Iris pigment epithelial cell (primary cell): ENCODE measurements at places on chromosomes 1 and 21.

DNA sequence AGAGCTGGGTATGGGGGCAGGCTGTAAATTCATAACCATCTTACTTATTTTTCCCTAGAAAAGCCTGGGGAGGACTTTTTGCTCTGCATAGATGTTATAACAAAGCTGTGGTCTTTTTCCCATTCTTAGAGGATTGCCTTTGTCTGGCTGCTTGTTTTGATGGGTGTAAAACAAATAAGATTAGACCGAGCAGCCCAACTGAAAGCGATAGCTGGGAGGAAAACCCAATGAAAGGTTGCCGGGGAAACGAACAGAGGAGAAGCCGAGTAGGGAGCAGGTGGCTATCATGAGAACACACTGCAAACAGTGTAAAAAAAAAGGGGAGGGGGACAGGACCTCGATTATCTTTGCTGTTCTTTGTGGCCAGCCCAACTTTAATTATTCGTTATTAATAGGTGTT, 1.9 kb downstream of the ELAVL4 start:
- DNase-seq, result no peak

GRCh38 chr1:219223496-219223895, 49.8 kb downstream of the LYPLAL1 start:
- DNase-seq, result no peak

GRCh38 chr1:87717157-87717670, 388.5 kb downstream of the LMO4 start:
- no peak for DNase-seq

GRCh38 chr1:111203681-111204200, 3.3 kb upstream of the DENND2D start:
- peak; percentile 56 for DNase-seq

GRCh38 chr1:228935198-228935663, 200.0 kb downstream of the RHOU start:
- DNase-seq, result no peak

- DNase-seq, result no peak
These were observed 28.3 kb upstream of the TNFRSF1B start for GRCh38 chr1:12138196-12139168.

- no peak for DNase-seq
These were observed 1193.9 kb downstream of the PLA2G4A start for GRCh38 chr1:188022661-188023060.

GRCh38 chr1:97331165-97331564, 589.7 kb downstream of the DPYD start:
- no peak for DNase-seq

GRCh38 chr1:61330571-61330970, 248.2 kb downstream of the NFIA start:
- no peak for DNase-seq

DNA sequence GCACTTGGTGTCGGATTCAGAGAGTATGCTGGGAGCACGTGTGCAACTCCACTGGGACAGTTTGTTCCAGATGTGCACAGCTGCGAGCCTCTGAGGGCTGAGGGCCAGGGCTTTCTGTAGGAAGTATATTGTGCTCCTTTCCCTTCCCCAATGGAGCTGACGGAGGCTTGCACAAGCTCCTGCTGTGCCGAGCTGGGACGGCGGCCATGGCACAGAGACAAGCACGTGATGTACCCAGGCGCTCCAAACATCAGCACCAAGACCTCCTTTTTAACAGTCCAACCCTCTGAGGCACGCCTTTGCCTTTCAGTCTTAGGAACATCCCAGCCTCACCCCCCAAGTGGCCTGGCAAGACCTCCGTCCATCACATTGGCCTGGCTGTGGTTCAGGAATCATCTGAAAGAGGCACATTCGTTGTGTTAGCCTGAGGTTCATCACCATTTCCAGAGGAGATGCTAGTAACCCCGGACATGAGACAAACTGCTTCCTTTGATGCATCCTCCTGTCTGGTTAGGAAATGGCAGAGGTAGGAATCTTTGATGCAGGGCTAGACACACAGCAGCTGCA, 339.2 kb upstream of the KAZN start:
- DNase-seq, result no peak

- no peak for DNase-seq
These were observed 139.2 kb downstream of the NTMT2 start for GRCh38 chr1:170284951-170285350.

- peak; percentile 62 for DNase-seq
These were observed 1.2 kb downstream of the FAM167B start for GRCh38 chr1:32247983-32248889.

GRCh38 chr1:17924578-17924977, 169.4 kb downstream of the ACTL8 start:
- no peak for DNase-seq

- DNase-seq, result no peak
These were observed 258.7 kb downstream of the AGBL4 start for GRCh38 chr1:49765034-49765433.

- no peak for DNase-seq
These were observed 7.3 kb upstream of the IFNGR2 start for GRCh38 chr21:33395891-33396331.

DNA sequence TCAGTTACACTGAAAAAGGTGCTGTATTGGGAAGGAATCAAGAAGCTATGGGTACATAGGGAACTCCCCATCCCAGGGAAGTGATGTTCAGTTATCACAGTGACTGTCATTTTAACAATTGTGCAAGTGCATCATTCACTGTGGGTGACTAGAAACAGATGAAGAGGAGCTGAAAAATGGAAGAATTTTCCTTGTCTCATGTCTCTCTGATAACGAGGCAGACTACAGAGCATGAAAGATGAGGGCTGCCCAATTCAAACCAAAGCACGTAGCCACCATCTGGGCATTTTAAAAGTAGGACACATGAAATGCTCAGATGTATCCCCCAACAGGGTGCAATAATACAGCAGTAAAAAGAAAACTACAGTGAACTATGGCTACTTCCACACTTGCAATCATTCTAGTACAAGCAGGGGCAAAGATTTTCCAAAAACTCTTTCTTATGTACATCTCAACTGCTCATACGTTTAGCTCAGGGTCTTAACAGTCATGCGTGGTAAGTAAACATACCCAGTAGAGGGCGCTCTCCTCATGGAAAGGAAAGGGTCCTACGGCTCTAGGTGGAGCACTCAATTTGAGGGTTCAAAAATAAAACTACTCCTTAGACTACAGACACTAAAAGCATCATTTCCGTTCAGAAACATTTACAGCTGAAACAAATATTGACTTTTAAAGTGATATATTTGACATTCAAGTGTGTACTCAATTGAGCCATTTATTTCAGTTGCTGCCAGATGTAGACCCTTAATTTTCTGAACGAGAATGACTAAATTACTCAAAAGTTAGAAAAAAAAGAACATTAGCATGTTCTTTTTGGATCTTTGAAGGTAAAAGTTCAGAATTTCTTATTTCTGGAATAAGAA, 143.2 kb downstream of the KCTD3 start:
- DNase-seq, result peak; percentile 52

DNA sequence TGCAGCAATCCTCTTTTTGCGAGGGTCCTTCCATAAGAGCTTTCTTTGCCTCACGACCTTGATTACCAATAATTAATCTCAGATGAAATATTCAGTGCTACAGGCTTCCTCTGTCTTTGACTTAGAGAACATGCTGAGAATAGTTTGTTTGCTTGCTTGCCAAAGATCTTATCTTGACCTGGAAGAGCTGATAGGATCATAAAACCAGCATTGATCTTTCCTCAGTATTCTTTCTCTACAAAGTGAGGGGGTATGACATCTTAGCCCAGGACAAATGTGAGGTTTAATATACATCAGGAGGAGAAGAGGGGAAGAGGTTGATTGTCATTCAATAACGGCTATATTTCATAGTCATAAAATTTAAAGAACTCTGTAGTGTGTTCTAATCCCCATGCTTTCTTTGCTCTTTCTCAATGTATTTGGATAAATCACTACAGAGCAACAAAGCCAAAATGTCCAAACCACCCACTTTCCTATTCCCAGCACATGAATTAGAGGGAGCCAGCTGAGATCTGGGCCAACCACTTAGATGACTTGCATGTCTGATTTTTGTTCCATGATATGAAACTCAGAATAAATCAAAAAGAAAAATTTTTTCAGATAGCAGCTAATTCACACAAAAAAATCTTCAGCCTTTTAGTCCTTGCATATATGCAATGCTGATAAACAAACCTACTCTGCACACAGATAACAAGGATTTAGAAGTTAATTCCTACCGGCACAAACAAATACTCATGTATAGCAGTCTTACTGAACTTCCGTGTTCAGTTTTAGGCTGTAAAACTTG, 50.5 kb upstream of the IPO9 start:
- peak; percentile 73 for DNase-seq
